Stimulated activated CD4-positive, alpha-beta T cell treated with anti-CD3 and anti-CD28 coated beads, Interleukin-4, amount 100 ng/mL, for 4 hours (primary cell): ENCODE measurements at places on chromosomes 6 and 20.

GRCh38 chr6:139990856-139991465 is 616.5 kb upstream of the CITED2 start:
- DNase-seq: no peak

GRCh38 chr6:137791281-137792159 is 75.5 kb upstream of the TNFAIP3 start:
- DNase-seq: no peak

DNA sequence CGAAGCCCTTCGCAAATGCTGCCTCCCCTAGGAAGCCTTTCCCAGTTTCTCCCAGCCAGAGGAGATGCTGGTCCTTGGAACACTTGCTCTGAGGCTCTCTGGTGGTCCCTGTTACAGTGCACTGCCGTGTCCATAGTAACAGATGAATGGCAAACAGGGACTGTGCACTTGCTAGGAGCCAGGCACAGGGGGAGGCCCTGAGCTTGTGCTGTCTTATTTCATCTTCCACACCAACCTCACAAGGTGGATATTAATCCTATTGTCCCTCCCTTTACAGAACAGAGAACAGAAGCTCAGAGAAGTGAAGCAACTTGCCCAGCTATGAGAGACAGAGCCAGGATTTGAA is 19.0 kb downstream of the SRC start:
- DNase-seq: no peak

GRCh38 chr20:46562373-46563169 is 12.1 kb upstream of the OCSTAMP start:
- DNase-seq: peak; percentile 62

GRCh38 chr6:106359959-106360409 is 533 bp upstream of the CRYBG1 start:
- no peak for DNase-seq

DNA sequence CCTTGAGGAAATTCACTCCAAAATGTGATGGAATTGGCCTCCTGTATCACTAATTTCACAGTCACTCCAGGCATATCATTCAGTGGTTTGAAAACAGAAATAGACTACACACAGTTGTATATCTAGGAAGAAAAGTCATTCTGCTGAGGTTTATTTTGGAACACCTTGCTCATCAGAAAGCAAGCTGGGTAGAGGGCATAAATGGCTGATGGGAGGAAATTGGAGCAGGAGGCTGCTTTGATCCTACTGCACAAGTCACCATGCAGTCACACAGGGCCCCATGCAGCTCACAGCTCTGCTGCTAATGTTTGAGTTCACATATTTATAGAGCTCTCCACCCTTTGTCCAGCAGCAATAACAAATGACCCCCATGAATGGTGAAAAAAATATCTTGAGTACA is 12.3 kb downstream of the NHLRC1 start:
- no peak for DNase-seq

DNA sequence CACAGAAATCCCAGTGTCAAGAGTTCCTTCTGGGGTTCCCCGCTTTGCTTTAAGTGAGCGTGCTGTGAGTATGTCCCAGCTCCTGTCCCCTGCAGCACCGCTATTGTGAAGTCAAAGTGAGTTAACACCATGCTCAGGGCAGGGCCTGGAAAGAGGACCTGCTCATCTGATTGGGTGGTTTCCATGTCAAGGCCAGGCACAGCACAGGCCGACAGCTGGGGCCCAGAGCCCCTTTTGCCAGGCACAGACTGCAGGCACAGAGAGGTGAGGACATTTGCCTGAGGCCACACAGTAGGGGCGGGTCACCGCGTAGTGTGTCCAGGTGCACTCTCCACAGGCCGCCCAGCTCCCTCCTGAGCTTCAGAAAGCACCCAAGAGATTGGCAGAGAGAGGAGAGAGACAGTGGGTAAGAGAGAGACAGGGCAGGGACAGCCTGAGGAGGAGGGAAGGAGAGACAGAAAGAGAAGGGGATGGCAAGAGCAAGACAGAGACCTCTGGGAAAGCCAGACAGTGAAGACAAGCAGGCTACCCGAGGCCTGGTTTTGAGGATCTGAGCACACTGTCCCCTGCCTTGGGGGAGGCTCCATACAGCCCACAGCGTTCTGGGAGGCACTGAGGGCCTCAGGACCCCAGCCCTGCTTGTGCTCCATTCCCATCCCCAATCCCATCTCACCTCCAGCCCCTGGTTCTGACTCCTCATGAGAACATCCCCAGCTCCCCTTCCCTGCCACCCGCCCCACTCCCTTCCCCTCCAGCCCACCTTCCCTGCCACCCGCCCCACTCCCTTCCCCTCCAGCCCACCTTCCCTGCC is 6.5 kb upstream of the BPIFB1 start:
- no peak for DNase-seq
